Stimulated activated CD8-positive, alpha-beta memory T cell treated with anti-CD3 and anti-CD28 coated beads, Interleukin-4, amount 100 ng/mL, for 4 hours (primary cell): ENCODE measurements at places on chromosomes 3 and 15.

- DNase-seq: no peak
Measured at GRCh38 chr15:101288905-101289513, 6.0 kb downstream of the SNRPA1 start.

DNA sequence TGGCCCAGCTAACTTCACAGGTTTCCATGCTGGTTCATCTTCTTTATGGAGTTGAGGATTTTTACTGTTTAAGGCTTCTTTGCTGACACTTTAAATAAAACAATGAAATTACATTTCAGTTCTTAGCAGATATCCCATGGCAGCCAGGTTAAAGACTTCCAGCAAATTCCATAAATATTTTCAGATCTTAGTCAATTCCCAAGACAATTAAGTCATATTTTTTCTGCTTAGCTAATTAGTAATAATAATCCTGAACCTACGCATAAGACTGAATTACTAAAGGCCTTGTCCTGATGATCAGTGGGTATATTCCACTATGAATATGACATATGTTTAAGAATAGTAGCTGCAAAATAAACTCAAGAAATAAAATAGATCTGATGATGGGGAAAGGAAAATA lies 83.3 kb downstream of the NR2E3 start:
- DNase-seq: no peak

GRCh38 chr3:135191708-135192107 lies 396.6 kb downstream of the EPHB1 start:
- no peak for DNase-seq

GRCh38 chr3:14458434-14459275 lies 56.2 kb downstream of the SLC6A6 start:
- DNase-seq: no peak

DNA sequence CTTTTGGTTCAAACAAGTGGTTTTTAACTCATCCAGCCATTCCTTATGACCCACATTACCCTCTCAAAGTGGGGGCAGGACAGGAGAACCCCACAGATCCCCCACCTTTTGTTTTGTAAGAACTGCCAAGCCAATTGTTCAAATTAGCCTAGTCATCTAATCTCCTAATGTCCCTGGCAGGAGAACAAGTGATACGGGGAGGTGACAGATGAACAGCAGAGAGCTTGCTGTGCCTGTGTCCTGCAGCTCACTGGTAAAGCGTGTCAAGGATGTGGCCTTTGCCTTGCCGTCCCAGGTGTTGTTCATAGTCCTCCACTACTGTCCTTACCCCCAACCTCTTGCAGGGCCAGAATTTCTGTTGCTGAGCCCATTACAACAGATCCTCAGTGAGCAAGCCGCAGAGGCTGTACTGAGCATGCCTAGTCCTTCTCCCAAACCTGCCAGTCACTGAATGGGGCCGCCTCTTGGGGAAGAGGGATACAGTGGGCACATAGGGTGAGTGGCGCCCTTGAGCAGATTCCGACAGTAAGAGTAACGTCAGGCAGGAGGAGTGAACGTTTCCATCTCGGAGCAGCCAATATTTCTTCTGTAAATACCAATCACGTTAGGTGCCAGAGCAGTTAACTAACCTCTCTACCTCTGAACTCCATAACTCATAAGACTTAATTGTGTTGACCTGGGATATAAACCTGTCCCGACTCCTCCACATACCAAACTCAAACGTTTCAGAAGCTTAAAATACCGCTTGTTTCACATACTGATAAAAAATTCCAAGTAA lies 87.4 kb downstream of the ITPR1 start:
- DNase-seq: no peak

GRCh38 chr3:70832834-70833205 lies 520.4 kb upstream of the MDFIC2 start:
- no peak for DNase-seq

GRCh38 chr3:57856675-57857074 lies 100.6 kb downstream of the SLMAP start:
- no peak for DNase-seq

- no peak for DNase-seq
Measured at GRCh38 chr3:101936419-101937356, 87.4 kb downstream of the NFKBIZ start.

DNA sequence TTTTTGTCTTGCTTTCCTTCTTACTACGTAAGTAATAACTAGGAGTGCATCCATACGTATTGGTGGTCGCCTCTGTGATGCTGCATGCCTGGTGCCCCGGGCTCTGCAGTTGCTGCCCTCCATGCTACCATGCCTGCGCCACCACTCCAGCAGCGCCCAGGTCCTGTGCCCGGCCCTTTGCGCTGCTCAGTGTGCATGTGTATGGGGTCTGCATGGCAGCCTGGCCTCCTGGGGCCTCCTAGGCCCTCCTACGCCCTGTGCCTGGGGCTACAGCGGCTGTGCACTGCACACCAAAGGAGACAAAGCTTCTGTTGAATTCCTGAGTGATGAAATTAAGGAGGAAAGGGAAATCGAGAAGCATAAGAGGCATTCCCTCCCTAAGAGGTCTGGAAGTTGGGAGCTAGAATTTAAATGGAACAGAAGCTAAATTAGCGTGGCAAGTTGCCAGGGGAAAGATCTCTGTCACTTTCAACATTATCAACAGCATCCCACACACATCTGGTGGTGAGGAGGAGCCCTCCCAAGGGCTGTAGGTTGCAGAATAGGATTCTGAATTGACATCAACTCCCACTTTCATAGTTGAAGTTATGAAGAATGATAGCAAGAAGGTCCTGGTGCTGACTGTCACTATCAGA lies 275.0 kb upstream of the CHRM5 start:
- DNase-seq: no peak

DNA sequence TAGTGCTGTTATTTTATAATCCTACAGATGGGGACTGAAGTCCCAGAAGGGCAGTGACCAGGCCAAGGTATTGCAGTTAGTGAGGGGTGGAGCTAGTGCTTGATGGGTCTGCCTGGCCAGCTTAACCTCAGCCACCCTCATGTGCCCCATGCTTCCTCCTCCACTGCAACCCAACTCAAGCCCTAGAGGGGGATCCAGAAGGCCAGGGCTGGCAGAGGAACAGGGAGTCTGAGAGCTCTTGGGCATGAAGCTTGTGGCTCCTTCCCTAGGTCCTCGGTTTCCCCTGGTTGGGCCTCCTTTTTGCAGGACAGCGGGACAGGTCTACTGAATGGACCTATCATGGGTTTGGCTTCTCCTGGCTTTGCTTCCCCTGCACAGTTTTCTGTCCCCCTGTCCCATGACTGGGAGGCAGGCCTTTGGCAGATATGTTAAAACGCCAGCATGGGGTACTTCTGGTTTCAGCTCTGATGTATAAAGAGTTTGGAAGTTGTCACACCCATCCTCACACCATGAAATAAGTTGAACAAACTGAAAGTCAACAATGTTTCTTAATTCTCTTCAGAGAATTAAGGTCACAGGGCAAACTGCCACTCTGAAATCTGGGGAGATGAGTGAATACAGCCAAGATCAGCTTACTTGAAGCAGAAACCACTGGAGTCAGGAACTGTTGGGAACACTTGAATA lies 103.3 kb downstream of the SMAD6 start:
- no peak for DNase-seq

DNA sequence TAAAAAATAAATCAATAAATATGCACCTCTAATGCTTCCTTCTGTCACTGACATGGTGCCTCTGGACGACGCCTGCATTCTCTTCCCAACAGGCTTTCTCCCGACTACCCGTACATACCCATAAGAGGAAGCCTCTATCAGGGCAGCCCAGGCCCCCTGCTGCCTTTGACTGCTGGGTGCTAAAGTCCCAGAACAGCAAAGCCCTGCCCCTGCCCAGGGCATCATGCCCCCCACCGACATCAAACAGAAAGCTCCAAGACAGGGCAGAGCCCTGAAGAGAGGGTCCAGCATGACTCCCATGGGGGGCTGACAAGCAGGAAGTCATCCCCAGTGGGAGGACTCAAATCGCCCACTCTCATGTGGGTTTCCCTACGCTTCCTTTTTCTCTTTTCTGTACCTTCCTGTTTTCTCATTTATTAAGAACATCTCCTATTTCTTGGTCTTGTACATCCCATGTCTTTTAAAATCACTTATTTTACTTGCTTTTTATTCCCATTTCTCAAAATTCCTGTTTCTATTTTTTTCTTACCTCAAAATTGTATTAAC lies 23.4 kb downstream of the XPC start:
- DNase-seq: no peak

GRCh38 chr3:186588632-186589031 lies 18.1 kb downstream of the DNAJB11 start:
- DNase-seq: no peak

DNA sequence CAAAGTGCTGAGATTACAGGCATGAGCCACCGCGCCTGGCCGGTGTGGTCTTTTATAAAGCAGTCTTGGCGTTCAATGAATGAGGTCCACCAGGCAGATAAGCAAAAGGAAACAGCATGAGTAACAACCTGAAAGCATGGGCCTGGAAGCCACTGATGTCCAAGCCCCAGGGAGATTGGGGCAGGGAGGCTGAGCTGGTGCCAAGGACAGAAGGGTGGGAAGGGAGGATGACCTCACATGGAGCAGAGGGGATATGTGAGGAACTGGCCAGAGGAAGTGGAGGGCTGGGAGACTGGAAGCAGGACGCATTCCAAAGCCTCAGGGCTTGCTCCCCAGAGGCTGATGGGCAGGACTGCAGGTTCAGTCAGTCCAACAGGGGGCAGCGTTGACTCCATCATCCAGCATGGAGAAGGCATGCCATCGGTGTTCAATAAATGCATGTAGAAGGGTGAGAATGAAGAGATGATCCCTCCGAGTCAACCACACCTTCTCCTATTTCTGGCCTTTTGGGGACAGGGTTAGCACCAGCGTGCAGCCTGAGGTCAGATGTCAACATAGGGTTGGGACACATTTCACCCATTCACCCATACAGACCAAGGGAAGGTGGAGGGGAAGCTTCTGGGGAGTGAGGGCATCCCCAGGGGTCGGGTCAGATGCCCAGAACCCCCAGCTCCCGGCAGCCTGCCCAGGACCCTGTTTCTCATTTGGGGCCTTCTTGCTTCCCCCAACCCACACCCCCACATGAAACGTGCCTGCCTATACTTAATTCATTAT lies 14.8 kb downstream of the MYL3 start:
- DNase-seq: no peak

- no peak for DNase-seq
Measured at GRCh38 chr15:44029940-44030568, 165.0 kb downstream of the FRMD5 start.

- DNase-seq: no peak
Measured at GRCh38 chr3:161671141-161671540, 174.5 kb downstream of the OTOL1 start.

DNA sequence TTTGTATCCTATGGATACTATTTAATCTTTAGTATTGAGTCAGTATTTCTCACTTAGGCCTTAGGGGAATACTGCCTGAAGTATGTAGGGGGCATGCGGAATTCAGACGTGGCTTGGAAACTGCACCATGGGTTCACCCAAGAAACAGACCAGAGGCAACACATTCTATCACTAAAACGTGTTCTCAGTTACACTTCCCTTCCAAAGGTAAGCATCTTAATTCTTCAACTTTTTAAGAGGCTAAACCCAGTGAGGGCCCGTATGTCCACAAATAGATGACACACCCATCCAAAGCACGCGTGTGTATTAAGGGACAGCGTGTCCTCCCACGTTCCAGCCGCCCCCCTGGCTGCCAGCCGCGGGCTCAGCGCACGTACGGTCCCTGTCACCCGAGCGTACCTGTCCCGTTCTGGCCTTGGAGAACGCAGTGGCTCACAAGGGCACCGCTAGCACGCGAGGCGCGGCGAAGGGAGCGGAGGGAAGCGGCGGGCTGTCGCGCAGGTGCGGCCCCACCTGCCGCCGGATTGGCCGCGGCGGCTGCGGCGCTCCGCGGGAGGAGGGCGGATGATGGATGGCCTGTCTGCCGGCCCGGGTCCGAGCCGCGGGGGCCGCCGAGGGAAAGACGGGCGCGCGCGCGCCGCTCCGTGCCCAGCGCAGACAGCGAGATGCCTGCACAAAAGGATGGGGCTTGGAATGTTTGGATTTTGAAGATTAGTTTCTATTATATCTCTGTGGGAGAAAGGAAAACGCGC lies 1003.9 kb upstream of the NR2F2 start:
- no peak for DNase-seq

DNA sequence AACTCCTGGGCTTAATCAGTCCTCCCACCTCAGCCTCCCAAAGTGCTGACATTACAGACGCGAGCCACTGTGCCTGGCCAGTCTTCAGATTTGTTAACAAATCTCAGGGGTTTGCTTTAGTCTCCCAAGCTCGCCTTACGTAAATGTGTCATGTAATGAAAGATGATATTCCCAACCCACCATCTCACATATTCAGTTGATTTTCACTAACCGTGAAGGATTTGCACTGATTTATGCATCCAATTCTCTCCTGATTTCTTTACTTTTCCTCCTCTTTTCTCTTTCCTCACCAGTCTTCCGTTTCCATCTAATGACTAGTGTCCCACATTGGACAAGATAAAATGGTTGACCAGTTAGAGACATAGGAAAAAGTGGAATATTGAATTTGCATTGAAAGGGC lies 72.6 kb downstream of the TCF12 start:
- DNase-seq: no peak

DNA sequence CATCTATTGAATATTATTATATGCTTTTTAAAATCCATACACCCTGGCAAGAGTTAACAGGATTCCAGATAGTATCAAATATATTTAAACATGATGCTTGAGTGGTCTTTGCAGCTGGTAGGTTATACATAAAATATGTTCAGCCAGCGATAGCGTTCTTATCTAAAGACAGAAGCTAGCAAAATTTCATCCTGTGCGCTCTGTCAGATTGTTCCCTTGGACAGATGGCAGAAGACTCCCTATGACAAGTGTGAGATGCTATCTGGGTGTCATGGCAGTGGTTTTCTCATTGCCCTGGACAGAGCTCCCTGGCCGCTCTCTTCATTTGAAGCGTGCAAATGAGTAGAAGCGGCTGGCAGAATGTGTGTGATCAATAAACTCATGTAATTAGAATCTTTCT lies 175.2 kb upstream of the SOX14 start:
- no peak for DNase-seq

- DNase-seq: no peak
Measured at GRCh38 chr3:188975600-188976314, 196.0 kb upstream of the TPRG1 start.

GRCh38 chr15:52784799-52785671 lies 5.1 kb downstream of the ONECUT1 start:
- DNase-seq: no peak

- DNase-seq: no peak
Measured at GRCh38 chr3:123054931-123055330, 11.9 kb upstream of the PDIA5 start.

GRCh38 chr3:14388201-14388600 lies 14.2 kb upstream of the SLC6A6 start:
- no peak for DNase-seq

DNA sequence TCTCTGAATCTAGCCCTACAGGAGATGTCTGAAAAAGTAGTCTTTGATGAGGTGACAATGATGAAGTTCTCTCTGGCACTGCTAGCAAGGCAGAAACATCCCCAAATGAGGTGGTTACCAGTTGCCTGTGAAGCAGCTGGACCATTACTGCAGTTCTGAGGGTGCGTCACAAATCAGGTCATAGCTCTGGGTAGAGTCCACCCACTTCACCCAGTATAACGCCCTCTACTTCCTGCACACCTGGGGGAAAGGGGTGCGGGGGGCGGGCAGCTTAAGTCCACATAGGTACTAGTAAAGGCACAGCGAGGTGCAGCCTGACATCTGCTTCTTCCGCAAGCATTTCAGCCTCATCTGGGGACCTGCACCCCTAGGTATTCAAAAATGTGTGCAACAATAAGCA lies 13.4 kb upstream of the SATB1 start:
- no peak for DNase-seq

- no peak for DNase-seq
Measured at GRCh38 chr15:29141308-29142128, 128.1 kb downstream of the NSMCE3 start.
